ENCODE measurements at places on chromosomes 2 and 18.

- DNase-seq: no peak
These were observed 67.4 kb upstream of the ADAM23 start for GRCh38 chr2:206375956-206376355.

GRCh38 chr2:24915175-24915574, 4.9 kb downstream of the ADCY3 start:
- DNase-seq: no peak

- DNase-seq: no peak
These were observed 398.3 kb upstream of the HNRNPA3 start for GRCh38 chr2:176814274-176814673.

DNA sequence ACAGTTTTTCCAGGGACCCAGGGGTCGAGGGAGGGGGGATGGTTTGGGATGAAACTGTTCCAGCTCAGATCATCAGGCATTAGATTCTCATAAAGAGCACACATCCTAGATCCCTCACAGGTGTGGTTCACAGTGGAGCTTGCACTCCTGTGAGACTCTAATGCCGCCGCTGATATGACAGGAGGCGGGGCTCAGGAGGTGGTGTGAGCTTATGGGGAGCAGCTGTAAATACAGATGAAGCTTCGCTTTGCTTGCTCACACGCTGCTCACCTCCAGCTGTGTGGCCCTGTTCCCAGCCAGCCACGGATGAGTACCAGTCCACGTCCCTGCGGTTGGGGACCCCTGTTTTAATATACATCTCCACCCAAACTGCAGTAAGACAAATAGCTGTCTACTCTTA, 204.2 kb downstream of the AGAP1 start:
- no peak for DNase-seq

GRCh38 chr18:67432806-67433205, 83.7 kb downstream of the DSEL start:
- DNase-seq: no peak

DNA sequence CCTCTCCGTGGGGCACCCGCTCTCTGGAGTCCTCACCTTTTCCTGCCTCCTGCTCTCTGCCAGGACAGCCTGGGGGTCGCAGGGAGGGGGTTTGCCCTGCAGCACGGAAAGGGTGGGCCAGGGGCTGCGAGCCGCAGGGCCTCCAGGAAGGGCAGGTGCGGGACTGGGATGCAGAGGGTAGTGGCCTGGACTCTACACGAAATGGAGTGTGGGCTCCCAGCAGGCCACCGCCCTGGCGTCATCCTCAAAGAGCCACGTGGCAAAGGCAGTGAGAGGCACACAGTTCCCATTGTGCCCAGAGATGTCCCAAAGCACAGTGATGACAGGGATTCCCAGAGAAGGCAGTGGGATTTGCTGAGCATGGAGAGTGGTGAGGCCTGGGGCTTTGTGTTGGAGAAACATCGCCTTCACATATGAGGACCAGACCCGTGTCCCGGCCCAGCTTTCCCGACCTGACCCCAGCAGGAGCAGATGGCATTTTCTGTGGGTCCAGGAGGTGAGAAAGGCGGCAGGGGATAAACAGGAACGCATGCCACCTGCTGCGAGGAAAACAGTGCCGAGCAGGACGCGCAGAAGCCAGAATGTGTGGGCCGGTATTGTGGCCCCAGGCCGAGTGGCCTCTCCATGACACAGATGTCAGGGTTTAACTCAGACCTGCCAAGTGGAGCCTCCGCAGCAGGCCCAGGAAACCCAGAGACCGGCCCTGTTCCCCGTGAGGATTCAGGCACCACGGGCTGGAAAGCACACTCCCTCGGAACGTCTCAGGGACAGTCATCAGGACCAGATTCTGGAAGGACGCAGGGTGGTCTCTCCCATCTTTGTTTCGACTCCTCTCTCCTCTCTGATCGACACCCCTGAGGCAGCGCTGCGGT, 855.5 kb upstream of the SALL3 start:
- no peak for DNase-seq
